Esophagus squamous epithelium (tissue), 5 donors: ENCODE measurements at places on chromosomes 2 and 18. TPM values are rescaled to one million over a fixed set of nuclear protein-coding genes. Genes with fewer than 3 reads are reported as not detected.

Gene CXCR1
- total RNA-seq, result not detected

GRCh38 chr2:128641421-128642080 lies 322.9 kb upstream of the HS6ST1 start:
- no peak for DNase-seq

DNA sequence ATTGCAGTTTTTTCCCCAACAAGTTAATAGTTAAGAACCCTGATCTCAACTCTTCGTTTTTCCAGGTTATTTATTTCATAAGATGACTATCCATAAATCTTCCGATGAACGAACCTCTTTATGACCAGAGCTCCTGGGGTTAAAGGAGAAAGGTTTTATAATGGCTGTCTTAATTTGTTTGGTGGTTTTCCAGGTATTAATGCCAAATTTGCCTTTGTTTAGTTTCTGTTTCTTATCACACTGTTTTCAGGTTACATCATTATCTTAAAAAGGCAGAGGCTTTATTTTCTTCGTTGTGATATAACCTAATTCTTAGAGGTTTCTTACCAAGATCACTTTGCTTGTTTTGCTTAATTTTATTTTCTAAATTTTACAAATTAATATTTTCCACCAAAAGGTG lies 10.1 kb downstream of the ZNF638 start:
- no peak for DNase-seq

Gene VIT
- 36.8 TPM for total RNA-seq

GRCh38 chr18:5876891-5877290 lies 18.4 kb downstream of the TMEM200C start:
- DNase-seq, result no peak

- no peak for DNase-seq
Observed at GRCh38 chr2:26675651-26676255, 16.8 kb upstream of the KCNK3 start.

Gene ZC3H15
- 68.5 TPM for total RNA-seq

GRCh38 chr2:125313806-125314205 lies 1288.7 kb downstream of the CNTNAP5 start:
- DNase-seq, result no peak

GRCh38 chr2:207960090-207960489 lies 65.2 kb downstream of the PLEKHM3 start:
- DNase-seq, result no peak

GRCh38 chr18:48792611-48793380 lies 158.0 kb downstream of the SMAD7 start:
- no peak for DNase-seq

Gene PTPRN
- not detected for total RNA-seq

- no peak for DNase-seq
Observed at GRCh38 chr2:52929412-52929811, 838.2 kb upstream of the CHAC2 start.

DNA sequence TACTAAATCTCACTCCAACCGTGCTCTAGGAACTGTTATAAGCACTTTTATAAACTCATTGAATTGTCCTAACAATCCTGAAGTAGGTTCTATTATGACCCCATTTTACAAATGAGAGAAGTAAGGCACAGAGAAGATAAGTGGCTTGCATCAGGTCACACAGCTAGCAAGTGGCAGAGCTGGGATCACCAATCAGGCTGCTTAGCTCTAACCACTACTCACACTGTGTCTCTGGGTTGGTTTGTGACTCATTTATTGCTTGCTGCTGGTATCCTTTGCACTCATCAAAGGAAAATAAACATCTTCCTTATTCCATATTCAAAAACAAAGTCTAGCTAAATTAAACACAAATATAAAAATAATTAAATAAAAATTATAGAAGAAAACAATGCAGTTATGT lies 42.5 kb upstream of the IL1R2 start:
- DNase-seq, result no peak

Gene ABCB11
- not detected for total RNA-seq

- no peak for DNase-seq
Observed at GRCh38 chr18:48862678-48863270, 88.0 kb downstream of the SMAD7 start.

DNA sequence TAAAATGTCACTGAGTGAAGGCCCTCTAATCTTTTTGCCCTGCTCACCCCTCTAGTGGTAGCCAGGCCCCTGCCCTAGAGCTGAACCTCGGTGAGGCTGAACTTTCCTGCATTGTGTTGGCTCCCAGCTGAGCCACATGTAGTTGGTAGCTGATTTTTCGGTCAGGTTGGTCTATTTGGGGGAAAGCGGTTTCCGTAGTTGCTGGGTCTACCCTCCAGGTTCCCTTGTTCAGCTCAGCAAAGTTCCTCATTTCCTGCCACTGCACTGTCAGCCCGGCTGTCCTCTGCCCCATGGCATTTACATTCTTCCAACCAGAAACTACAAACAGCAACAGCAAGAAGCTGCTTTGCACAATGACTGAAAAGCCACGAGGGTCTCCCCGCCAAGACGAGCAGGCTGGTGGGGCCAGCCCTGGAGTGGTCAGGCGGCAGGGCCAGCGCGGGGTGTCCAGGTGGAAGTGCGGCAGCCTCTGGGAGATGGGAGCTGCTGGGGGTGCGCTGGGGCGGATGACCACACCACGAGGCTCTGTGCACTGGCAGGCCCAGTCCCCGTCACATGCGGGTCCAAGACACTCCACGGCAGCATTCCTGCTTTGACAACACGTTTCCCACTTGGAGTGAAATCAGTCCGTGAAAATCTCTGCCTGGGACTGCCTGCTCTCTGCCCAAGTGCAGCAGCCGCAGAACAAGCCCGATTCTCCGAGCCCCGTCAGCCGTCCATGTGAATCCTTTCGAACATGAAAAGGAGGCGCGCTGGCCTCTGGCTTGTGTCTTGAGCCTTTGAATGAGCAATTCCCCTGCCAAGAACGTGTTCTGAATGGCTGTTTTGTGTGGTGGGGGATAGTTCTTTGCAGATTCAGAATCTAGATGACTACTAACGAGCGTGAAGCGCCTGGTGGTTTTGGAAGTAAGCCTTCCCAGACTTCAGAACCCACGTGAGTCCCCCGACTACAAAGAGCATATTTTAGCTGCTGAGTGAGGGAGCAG lies 159.4 kb downstream of the ASB1 start:
- no peak for DNase-seq

DNA sequence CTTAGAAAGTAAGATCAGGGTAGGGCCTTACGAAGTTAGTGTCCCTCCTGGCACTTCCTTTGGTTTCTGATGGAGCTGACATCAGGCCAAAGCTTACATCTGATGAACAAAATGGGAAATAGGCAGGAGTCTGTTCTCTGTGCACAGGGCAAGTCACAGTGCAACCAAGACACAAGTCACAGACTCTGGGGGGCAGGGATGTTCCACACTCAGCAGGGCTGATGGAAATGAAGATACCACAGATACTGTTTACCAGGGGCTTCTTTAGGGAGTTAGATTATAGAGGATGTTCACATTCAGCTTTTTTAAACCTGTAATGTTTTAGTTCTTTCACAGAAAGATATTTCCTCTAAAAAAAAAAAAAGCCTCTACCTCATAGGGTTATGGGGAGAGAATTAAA lies 106.2 kb upstream of the EPC2 start:
- no peak for DNase-seq

Gene CFAP65
- total RNA-seq, result 0.19 TPM

Gene RBFA
- total RNA-seq, result 15.5 TPM

Gene CCDC85A
- total RNA-seq, result 0.61 TPM

- no peak for DNase-seq
Observed at GRCh38 chr18:22132258-22132657, 37.1 kb upstream of the GATA6 start.

- DNase-seq, result no peak
Observed at GRCh38 chr18:41693008-41693407, 262.0 kb upstream of the PIK3C3 start.

Gene COL6A3
- total RNA-seq, result 62.6 TPM

DNA sequence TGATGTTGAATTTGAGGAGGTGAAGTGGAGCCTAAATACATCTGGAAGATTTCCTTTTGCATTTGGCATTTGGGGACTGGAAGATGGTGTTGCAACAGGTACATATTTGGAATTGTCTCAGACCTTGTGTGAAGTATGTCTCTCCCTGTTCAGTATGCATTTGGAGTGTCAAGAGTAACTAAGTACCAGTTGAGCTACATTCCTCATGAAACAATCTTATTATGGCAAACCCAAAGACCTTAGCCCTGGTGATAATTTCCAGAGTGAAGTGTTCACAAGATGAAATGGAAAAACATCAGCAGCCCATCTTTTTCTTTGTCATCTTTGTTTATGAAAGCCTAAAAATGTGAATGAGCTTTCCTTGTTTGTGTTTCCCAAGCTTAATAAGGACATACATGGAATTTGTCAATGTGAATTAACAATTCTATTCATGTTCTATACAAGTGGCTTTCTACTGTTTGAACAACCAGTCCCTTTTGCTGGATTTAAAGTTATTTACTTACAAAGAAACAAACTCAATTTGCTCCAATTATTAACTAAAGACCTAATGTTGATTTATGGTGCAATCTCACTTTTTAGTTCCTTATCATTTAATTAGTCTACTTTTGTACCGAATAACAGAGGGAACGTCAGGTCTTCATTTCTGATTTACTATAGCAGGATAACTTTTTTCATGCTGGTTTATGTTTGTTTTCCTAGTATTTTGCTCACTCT lies 42.1 kb upstream of the PPP1R1C start:
- DNase-seq, result no peak

GRCh38 chr2:133837441-133838094 lies 269.3 kb upstream of the NCKAP5 start:
- no peak for DNase-seq

GRCh38 chr2:106960683-106961161 lies 74.8 kb upstream of the ST6GAL2 start:
- no peak for DNase-seq

DNA sequence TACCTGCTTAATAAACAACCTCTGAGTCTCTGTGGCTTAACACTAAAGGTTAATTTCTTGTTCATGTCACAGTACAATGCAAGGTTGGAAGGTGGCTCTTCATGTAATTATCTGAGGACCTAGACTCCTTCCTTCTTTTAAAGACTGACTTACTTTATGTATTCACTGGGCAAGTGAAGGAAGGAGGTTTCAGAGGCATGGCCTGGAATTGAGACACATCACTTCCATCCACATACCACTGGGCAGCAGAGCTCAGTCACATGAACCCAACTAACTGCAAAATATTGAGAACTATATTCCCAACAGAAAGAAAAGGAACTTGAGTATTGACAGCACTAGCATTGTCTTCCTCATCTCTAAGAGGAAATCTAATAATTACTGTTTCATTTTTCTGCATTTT lies 57.5 kb upstream of the FN1 start:
- no peak for DNase-seq

GRCh38 chr2:19818039-19818438 lies 83.7 kb downstream of the TTC32 start:
- no peak for DNase-seq

GRCh38 chr2:163462993-163463392 lies 272.8 kb downstream of the FIGN start:
- no peak for DNase-seq

- DNase-seq, result no peak
Observed at GRCh38 chr2:68031542-68032160, 31.2 kb downstream of the C1D start.

Gene GKN1
- 2.5 TPM for total RNA-seq

Gene SCG2
- 0.18 TPM for total RNA-seq

- DNase-seq, result no peak
Observed at GRCh38 chr18:4241090-4241617, 214.0 kb downstream of the DLGAP1 start.

- DNase-seq, result no peak
Observed at GRCh38 chr2:209395229-209395628, 28.6 kb upstream of the MAP2 start.

DNA sequence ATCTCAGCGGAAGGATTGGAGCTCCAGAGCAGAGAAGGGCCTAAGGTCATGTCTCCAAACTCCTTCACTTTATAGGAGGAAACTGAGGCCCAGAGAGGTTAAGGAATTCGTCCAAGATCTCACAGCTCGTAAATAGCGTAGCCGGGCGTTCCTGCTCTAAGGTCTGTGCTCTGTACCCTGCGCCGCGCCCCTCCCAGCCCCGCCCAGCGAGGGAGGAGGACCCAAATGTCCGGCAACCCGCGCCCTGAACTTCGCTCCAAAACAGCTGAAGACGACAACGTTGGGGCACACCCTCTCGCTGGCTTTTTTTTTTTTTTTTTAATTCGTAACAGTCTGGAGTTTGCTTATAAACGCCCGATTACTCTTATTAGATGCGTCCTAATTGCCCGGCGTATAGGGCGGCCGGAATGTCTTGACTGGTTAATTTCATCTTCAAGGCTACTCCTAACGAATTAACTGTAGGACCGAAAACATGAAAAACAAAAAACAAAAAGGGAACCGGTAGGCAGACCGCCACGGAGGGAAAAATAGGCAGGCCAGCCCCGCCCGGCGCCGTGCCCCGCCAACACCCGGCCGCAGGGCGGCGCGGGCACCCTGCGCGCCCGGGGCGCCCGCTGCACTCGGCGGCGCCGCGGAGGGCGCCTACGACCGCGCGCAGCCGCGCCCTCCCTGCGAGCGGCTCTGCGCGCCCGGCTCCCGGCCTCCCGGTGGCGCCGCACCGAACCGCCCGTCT lies 928 bp upstream of the FOSL2 start:
- peak; percentile 40 for DNase-seq

DNA sequence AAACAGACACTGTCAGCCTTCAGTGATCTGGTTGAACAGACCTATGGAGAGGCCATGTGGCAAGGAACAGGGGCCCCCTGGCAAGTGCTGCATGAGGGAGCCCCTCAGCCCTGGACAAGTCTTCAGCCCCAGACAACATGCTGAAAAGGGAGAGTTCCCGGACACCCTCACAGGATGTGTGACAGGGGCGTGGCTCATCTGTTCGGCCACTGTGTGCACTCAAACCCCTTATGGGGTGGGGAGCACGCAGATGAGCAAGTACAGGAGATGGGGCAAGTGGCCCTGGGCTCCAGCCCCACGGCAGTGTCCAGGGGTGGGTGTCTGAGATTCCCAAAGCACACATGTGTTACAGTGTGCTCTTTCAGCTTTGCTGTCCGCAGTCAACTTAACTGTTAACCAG lies 35.4 kb upstream of the MPPE1 start:
- DNase-seq, result no peak

GRCh38 chr2:1925928-1926327 lies 181.6 kb upstream of the PXDN start:
- no peak for DNase-seq

GRCh38 chr2:171459498-171459897 lies 25.5 kb downstream of the DCAF17 start:
- no peak for DNase-seq

DNA sequence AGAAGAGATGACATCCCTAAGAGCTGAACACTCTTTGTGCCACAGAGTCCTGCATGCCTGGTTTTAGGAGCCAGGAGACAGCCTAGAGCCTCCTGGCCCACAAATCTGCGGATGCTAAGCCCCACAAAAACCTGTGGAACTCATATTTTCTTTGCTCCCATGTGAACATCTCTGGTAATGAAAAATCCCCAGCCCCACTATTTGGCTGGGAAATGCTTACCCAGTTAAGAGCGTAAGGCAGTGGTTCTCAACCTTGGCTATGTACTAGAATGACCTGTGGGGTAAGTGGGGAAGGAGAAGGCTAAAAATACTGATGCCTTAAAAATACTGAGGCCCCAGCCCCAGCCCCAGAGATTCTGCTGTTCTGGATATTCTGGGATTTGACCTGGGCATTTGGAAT lies 208.1 kb downstream of the EN1 start:
- no peak for DNase-seq

Gene PLGLB1
- 4.9 TPM for total RNA-seq

GRCh38 chr18:79741362-79741700 lies 56.4 kb upstream of the KCNG2 start:
- DNase-seq, result no peak

Gene DLX1
- not detected for total RNA-seq
